Activated CD4-positive, alpha-beta T cell treated with anti-CD3 and anti-CD28 coated beads, Interleukin-10, Interleukin-2, amounts not matched to agents 100 ng/mL and 50 ng/mL, durations not matched to agents 16 hours and 8 hours (primary cell): ENCODE measurements at places on chromosomes 7 and 10.

GRCh38 chr7:36986511-36986933 is 262.2 kb upstream of the AOAH start:
- no peak for DNase-seq

DNA sequence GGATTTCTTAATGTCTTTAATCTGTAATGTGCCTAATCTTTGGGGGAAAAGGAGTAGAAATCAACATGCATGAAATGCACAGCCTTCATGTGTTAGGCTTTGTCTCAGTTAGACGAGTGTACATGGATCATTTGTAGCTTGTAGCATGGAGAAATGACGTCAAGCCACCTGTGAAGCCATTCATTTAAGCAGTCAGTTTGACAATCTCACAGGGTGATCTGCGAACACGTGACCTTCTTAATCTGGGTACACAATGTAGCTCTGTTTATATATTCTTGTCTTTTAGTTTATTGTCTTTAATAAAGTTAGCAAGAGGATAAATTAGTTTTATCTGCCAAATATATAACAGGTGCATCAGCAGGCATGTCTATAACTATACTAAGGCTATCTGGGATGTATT is 351.9 kb upstream of the LRGUK start:
- DNase-seq = no peak

- peak; percentile 63 for DNase-seq
These were observed 126.7 kb upstream of the PRSS58 start for GRCh38 chr7:142384493-142384922.

DNA sequence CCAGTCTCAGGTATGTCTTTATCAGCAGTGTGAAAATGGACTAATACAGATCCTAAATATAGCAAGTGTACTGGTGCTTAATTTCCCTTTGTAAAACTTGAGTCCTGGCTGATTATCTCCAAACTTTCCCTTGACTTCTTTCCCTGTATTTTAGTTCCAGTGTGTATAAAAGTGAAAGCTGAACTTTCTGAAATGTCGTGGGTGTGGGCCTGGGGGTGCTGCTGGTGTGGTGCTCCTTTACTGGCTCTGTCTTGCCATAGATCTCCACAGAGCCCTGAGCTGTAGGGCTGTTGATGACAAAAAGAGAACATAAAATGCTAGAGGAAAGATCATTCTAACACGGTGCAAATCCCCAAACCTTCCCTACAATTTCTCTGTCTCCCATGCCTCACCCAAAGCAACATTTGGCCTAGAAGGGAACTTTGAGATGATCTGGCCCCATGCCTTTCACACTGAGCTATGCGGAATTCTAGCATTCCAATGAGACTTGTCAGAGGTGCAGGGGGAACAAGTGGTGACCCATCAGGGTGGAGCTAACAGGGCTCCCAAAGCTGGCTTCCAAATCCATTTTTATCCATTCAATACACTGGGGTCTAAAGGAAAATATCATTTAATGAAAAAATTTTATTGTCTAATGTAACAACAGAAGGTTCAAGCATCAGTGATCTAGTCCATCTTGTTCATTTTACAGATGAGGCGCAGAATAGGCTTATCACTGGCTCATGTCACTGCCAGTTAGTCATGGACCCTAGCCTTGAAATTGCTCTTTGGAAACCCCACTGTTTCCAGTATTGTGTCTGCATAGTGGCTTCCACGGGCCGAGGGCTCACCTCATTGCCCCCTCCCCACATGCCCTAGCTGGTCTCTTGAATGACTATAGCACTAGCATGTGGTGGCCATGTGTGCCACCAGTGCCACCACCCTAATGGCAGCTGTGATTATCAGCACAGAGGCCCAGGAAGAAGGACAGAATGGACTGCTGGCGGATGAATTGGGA is 1000.9 kb downstream of the LRMDA start:
- no peak for DNase-seq

DNA sequence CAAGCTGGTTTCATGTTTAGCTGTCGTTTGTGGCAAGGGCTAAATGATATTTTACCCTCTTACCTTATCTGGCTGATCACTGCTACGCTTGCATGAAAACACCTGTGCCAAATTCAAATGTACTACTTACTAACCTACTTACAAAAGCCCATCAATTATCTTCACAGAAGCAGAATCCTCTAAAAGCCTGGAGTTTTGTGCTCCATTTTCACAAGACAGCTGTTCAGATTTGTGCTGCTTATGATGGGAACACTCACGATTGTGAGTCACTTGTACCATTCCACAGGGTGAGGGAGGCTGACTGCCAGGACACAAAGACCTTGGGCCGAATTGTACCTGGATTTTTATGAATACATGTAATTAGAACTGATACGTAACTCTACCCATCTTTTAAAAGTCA is 245.0 kb upstream of the NPY start:
- no peak for DNase-seq

DNA sequence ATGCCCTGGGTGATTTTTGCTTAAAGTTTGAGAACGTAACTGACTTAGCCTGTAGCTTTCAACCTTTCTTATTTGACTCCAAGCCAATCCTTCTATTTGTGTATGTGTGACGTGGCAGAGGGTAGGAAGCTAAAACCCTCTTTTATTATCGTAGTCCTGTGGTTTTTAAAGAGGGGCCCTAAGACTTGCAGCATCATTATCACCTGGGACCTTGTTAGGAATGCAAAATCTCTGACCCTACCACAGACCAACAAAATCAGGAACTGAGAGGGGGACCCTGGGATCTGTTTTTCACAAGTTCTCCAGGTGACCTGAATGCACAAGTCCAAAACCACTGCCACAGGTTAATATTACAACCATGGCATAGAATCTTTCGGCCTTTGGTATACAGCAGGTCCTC is 80.1 kb downstream of the OSBPL3 start:
- no peak for DNase-seq

- no peak for DNase-seq
These were observed 68.0 kb downstream of the CAMK1D start for GRCh38 chr10:12417331-12417730.

DNA sequence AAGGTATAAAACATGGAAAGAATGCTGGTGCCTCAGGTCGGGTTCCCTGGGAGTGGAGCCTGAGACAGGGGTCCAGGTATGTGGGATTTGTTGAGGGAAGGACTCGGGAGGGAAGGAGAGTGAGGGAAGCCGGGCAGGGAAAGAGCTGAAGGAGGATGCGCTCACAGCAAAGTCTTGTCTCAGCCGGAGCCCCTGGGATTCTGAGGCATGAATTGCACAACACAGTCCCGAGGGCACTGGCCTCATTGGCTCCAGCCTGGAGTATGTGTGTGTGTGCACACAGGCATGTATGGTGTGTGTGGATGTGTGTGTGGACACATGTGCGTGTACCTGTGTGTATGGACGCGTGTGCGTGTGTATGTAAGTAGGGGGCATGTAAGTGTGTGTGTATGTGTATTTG is 87.4 kb downstream of the WDFY4 start:
- no peak for DNase-seq

- DNase-seq = no peak
These were observed 4.0 kb upstream of the BORCS7 start for GRCh38 chr10:102850025-102850518.

DNA sequence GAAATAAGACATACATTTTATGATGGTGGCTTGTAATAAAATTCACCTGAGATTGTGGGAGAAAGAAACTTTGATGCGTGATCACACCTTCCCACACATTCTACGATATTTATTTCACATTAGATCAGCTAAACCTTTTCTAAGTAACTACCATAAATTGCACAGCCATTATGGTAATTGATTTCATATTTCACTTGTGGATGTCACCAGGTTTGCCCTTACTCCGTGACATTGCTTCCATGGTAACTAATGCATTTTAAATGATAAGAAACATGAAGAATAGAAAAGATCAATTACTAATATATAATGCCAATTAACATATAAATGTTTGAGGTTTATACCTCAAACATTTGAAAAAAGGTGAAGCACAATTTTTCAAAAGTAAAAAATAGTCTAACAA is 35.8 kb upstream of the SMIM30 start:
- no peak for DNase-seq

- DNase-seq = no peak
These were observed 81.6 kb downstream of the MGMT start for GRCh38 chr10:129548600-129548999.

DNA sequence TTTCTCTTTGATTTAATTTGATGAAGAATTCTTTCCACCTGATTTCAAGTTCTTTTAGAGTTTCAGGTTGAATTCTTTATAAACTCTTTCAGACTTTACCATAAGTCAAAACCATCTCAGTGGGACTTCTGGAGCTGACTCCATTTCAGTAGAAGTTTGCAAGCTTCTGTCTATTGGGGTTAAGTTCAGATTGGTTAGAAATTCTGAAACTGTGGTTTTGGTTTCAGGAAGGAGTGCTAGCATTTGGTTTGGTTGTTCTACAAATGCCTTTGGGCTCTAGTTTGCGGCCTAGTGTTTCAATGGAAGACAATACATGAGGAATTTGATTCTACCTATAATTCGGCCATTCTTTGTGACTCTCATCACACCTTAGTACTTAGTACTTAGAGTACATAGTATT is 176.8 kb upstream of the RHOBTB1 start:
- peak; percentile 36 for DNase-seq

GRCh38 chr7:128166603-128167041 is 74.5 kb upstream of the LEP start:
- no peak for DNase-seq

- no peak for DNase-seq
These were observed 581.9 kb downstream of the GATA3 start for GRCh38 chr10:8636371-8636770.

GRCh38 chr7:124679586-124680225 is 85.9 kb downstream of the GPR37 start:
- DNase-seq = no peak

- DNase-seq = no peak
These were observed 338.4 kb downstream of the GALNT17 start for GRCh38 chr7:71470326-71470725.

DNA sequence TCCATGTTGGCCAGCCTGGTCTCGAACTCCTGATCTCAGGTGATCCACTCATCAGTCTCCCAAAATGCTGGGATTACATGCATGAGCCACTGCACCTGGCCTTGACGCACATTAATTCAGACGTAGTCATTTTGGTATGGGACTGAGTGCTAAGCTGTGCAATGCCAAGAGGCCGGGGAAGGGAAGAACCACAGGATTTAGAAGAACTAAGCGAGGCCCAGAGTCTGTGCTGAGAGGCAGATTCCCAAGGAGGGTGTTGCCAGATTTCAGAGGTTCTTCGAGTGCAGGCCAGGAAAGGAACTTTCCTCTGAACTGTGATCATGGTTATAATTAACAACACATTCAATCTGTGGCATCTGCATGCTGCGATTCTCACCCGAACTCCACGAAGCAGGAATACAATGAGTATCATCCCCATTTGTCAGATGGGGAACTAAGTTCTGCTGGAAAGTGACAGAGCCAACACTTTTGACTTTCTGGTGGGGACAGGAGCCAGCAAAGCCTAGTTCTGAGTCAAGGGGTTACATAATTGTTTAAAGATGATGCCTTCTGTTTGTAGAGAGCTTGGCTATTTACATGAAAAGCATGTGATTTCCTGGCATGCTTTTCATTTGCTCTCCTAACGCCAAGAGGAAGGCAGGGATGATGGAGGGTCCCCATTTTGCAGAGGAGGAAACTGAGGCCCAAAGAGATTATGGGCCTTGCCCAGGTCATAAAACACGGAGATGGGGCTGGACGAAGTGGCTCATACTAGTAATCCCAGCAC is 6.2 kb upstream of the ZAN start:
- no peak for DNase-seq

DNA sequence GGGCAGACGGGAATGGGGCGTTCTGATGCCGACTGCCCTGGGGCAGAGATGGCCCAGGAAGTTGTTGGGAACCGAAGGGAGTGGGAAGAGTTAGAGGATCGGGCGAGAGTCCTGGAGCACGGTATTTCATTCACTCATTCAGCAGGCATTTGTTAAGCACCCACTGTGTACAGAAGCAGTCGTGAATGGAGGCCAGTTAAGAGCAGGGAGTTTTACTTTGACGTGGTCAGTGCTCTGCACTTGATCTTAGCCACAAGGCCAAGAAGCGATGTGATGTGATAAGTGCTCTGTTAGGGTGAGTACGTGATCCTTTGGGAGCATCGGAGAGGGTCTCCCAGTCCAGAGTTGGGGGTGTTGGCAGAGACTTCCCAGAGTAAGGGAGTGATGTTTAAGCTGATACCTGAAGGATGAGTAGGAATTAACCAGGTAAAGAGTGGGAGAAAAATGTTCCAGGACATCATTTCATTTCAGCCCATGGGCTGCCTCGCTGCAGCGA is 890 bp downstream of the ZFYVE27 start:
- peak; percentile 25 for DNase-seq

DNA sequence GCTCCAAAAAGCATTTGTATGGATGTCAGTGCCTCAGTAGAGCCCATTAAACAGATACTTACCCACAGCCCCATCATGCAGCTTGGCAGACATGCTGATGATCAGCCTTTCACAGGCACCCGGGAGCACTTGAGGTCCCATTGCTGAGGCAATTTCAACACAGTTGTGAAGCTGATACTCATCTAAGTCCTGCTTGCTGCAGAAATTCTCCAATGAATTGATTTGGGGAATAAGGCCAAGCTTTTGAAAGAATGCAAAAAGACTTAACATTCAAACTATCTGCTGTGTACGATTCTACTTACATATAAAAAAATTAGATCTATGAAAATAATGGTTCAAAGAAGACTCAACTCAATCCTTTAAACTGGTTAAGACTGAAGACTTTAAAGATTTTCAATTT is 60.5 kb downstream of the LAMB4 start:
- no peak for DNase-seq

DNA sequence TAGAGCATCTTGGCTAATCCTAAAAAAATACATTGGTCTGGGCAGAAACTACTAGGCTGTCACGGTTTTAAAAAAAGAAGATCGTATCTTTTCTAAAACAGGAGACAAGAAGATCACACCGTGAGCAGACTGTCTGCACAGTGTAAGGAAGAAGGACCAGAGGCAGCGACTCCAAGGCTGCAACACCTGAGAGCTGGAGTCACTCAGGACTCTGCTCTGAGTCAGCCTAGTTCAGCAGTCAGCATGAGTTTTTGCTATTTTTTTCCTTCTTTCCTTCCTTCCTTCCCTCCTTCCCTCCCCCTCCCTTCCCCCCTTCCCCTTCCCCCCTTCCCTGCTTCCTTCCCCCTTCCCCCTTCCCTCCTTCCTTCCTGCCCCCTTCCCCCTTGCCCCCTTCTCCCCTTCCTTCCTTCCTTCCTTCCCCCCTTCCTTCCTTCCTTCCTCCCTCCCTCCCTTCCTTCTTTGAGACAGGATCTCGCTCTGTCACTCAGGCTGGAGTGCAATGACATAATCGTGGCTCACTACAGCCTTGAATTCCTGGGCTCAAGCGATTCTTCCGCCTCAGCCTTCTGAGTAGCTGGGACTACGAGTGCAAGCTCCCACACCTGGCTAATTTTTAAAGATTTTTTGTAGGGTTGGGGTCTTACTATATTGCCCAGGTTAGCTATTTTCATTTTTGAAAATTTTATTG is 24.4 kb downstream of the BAG3 start:
- DNase-seq = no peak

DNA sequence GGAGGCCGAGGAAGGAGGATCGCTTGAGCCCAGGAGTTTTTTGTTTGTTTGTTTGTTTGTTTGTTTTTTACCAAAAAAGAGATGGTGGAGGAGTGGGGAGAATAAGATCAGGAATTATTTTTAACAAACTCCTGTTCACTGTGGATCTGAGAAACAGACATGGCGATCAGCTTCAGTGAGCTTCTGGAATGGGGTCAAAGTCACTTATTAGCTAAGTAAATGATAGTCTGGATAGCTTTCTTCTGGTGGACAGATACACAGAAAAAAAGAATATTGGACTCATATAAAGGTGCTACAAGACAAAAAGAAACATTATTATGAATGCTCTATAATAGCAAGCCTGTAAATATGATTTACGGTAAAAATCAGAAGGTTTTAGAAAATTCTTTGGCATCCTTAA is 85.1 kb downstream of the POU6F2 start:
- DNase-seq = no peak
